ENCODE measurements at places on chromosomes 4 and X.

- no peak for DNase-seq
These were observed 193.4 kb downstream of the UGT8 start for GRCh38 chr4:114791976-114792375.

DNA sequence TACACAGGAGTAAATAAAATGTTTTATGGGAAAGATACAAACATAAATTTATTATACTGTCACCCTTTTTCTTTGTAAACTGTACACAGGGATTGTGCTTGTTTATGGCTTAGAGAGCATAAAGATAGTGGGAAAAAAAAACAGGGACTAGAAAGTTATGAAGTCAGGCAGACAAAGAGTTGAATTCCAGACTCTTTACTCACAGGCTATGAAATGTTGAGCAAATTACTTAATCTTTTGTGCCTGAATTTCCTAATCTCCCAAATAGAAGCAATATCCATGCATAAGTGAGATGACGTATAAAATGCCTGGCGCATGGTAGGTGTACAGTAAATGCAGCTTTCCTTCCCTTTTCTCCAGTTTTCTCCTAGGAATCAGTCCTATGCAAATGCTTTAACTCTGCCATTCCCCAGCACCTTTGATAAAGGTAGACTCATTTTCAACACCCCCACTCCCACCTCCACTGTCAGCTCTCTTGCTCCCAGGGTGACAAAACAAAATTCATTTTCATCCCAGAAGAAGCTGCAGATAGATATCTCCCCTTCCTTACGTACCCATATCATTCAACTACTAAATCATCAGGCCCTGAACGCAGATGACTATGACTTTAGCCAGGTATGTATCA is 44.5 kb upstream of the BTC start:
- DNase-seq, result no peak

GRCh38 chrX:989959-990510 is 222.4 kb downstream of the CRLF2 start:
- no peak for DNase-seq

- no peak for DNase-seq
These were observed 1.8 kb downstream of the IL15 start for GRCh38 chr4:141638230-141638629.

DNA sequence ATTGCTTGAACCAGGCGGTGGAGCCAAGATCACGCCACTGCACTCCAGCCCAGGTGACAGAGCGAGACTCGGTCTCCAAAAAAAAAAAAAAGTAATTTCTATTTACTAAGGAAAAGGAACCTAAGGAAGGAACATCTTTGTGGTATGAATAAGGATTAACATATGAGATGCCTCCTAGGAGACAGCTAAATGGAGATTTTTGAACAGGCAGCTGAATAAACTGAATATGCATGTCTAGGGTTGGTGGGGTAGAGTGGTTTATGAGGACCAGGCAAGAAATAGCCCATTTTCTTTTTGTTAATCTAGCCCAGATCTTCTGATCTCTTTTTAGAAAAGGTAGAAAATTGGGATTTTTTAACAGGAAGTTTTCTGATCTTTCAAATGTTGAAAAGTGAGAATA is 59.9 kb upstream of the TBC1D14 start:
- no peak for DNase-seq

DNA sequence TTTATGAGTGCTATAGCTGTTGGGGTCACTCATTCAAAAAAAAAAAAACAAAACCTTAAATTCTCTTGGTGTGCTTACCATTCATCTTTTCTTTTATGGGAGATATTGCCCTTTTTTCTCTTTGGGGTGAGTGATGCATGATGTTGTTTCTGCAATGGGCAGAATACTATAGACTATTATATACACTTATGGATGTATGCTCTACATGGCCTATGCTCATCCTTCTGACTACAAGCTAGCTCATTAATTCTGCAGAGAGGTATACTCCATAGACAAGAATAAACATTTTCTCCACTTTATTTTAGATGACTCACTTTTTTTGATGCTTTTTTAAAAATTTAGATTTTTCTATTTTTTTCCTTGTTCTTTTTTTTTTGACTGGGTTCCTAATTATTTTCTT is 160.3 kb upstream of the ANK2 start:
- DNase-seq, result no peak

- no peak for DNase-seq
These were observed 80.6 kb downstream of the PBDC1 start for GRCh38 chrX:76253432-76253831.

GRCh38 chr4:25839233-25839632 is 23.6 kb downstream of the SEL1L3 start:
- no peak for DNase-seq

DNA sequence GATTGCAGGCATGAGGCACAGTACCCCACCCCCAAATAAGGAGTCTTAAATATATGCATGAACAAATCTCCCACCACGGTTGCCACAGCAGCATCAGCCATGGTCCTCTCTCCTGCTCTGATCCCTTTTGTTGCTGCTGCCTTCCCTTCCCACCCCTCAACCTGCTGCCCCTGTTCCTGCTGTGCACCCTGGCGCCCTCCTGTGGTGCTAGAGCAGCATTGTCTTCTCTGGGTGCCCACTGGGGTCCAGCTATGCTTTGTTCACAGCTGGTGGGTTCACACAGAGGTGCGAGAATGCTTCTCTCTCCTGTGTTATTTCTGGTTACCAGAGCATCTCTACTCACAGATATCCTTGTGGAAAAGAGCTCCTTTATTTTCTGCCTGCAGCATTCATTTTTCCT is 116.2 kb downstream of the GATB start:
- no peak for DNase-seq

DNA sequence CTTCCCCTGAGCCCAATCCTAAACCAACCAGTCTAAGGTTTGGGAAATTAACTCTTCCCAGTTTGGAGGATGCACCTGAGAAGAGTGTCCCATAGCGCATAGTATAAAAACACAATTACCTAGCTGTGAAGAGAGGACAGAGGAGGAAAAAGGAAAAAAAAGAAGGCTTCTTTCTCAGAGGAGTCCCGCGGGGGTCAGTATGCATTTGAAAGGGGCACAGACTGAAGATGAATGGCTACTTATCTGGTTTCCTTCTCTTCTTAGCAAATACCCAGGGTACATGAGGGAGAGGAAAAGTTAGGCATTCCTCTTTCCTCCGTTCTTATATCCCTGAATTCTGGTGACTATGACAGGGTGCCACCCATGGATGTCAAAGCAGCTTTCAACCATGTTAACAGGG is 96.9 kb downstream of the TMEM47 start:
- DNase-seq, result no peak

DNA sequence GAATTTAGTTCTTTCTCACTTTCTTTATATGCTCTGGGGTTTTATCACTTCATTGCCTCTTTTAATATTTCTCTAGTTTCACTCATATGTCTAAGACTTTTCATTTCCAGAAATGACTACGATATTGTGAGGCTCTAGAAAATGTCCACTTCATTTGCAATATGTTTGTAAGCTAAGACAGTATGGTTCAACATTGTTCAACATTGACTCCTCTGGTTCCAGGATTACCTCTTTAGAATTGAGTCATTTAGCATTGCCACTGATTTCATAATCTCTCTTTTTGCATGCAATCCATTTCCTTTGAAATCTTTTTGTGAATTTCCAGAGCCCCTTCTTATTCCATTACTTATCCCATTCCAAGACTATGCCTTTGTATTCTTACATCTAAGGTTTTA is 32.3 kb downstream of the BBS12 start:
- no peak for DNase-seq

DNA sequence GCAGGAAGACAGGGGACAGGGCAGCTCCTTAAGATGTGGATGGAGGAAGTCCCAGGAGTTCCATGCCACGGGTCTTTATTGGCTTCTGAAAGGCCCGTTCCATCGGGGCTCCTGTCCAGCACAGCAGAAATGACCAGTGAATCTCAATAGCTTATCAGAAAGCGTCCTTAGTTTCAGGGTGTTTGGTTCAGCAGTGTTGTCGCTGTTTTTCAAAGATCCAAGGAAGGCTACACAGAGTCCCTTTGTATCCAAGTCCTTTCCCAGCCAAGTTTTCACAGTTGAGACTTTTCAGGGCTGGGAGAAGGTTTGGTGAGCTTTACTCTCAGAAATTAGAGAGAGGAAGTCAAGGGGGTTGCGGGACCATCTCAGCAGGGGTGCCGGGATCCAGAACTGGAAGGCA is 5.0 kb upstream of the ZCCHC4 start:
- no peak for DNase-seq

All from type B pancreatic cell (in vitro differentiated cells).